ENCODE measurements at places on chromosomes 2 and 18.

DNA sequence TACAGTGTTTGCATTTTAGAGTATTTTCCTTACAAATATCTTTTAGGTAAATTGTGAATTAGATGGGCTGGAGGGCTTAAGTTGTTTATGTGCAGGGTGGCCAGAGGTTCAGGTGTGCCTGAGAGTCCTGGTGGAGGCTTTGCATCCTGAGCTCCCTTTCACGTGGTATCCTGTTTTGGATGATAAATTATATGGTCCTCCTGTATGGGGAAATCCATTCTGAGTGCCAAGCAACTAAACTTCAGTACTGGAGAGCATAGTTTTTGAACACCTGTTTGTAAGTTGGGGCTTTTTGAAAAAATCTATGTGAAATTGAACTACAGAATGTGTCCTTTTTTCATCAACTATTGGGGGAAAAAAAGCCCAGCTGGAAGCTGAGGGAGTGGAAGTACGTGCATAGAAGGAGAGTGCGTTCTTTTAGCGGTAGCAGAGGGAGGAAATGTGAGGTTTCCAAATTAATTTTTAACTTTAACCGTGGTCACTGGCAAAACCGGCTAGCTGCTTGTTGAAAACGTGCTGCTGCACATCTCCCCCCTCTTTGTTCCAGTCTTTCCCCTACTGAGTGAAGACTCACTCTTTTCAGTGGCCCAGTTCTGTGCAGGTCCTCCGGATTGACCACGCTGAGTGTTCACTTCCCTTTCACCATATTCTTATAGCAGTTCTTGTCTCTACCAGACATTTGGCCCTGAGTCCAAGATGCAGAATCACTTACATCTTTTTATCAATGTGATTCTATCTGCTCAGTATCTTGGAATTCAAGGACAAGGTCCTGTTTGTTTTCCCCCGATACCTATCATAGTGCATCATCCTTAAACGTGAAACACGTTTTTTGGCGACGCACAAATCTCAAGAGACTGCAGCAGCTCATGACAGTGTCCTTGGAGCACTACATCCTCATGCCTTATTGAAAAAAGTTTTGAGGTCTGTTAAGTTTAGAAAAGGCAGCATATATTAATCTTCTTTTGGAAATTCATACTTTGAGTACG lies 15.3 kb downstream of the CNOT11 start:
- no peak for DNase-seq

- no peak for DNase-seq
Observed at GRCh38 chr2:29657674-29658073, 263.7 kb downstream of the ALK start.

- no peak for DNase-seq
Observed at GRCh38 chr18:2986150-2986865, 26.6 kb downstream of the LPIN2 start.

- DNase-seq: no peak
Observed at GRCh38 chr18:57900906-57901435, 97.9 kb upstream of the ATP8B1 start.

GRCh38 chr2:186919296-186919695 lies 70.3 kb upstream of the ZSWIM2 start:
- DNase-seq: peak; percentile 19

GRCh38 chr2:220499225-220499624 lies 871.8 kb downstream of the SLC4A3 start:
- peak; percentile 33 for DNase-seq

Measured in H54 (cell line).